ENCODE measurements at places on chromosomes 2 and 18.

DNA sequence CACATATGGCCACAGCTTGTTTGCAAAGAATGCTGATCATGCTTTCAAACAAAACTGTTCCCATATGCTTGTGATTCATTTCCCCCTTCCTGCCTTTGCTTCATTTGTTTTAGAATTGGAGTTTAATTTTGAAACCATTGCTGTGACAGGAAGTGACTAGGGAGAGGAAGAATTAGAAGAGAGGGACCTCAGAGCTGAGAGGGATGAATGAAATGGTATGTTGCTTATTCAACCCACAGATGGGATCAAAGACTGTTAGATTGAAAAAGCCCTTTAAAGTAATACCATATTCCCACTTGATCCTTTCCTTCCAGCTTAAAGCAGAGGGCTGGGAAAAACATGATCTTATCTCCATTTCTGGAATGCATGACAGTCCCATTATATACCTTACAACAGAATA is 106.2 kb upstream of the RNF152 start:
- DNase-seq: no peak

- no peak for DNase-seq
Observed at GRCh38 chr2:110124939-110125691, 9.5 kb upstream of the MALL start.

- DNase-seq: no peak
Observed at GRCh38 chr2:9430316-9431293, 7.2 kb downstream of the CPSF3 start.

DNA sequence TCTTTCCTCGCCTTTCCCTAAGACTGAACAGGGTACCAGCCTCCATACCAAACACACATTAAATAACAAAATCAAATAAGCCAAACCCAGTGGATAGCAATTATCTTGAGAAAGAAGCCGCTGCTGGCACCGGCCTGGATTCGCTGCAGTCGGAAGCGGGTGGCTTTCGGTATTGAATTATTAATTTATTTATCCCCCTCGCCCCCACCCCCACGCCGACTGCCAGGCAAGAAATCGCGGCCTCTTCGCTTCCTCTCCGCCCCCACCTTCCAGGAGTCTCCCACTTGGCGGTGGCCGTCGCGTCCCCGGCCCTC is 370 bp upstream of the ZNF804A start:
- DNase-seq: no peak

GRCh38 chr2:60029566-60029883 is 523.9 kb downstream of the BCL11A start:
- no peak for DNase-seq
